ENCODE measurements at places on chromosomes 6 and 20.

DNA sequence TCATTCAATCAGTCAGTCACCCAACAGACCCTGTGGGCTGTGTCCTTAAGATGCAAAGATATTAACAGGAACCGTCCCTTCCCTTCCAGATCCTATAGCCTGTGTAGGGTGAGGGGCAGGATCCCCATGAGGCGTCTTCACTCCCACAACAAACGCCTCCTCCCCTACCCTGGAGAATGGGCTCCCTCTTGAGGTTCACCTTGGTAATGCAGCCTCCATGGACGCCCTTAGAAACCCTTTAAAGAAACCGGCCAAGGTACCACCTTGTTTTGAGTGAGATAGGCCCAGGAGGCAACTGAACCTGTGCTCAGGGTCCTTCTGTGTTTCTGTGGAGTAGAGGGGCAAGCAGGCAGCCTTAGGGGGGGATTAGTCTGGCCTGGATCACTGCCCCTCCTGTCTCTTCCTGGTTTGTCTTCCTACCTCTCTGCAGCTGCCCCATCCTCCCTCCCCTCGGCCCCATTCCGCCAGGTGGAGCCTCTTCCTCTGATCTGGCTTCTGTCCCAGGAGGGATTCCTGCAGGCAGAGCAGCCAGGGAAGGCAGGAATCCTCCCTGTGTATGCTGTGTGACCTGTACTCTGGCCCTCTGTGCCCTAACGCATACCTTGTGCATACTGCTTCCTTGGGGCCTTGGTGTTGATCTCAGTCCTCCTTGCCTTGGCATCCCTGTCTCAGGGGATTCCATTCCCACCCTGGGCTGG lies 6.6 kb upstream of the GUCA1A start:
- DNase-seq: peak; percentile 80

DNA sequence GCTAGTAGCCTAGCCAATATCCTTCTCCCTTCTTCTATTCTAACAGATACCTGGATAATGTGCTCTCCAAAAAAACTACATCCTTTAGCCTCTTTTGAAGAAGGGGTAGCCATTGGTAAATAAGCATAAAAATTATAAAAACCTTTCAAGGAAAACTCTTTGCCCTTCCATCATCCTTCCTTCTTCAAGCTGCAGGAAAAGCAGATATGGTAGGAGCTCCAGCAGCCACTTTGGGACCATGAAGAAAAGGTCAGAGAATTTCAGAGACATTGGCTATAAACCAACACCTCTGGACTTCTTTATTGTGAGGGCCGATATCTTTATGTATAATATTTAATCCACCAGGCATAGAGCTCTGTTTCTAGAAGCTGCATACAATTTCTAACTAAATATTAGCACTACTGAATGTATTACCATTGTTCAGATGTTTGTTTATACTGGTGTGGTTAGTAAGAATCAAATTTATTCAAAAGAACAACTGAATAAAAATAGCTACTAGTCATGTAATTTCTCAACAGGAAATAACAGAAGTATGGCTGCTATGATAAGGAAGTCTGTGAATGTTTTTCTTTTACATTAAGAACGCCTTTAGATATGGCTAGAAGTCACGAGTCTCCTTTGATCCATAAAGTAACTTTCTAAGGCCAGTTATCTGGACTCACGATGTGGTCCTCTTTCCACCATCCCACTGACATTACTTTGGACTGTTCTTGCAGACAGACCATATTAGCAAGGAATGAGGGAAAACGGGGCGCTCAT lies 32.2 kb downstream of the MYLK4 start:
- DNase-seq: no peak

GRCh38 chr6:85126485-85127167 lies 323.3 kb upstream of the NT5E start:
- DNase-seq: no peak

- no peak for DNase-seq
Observed at GRCh38 chr6:167726043-167726621, 100.6 kb upstream of the AFDN start.

- peak; percentile 84 for DNase-seq
Observed at GRCh38 chr6:31734821-31735406, 1.4 kb downstream of the CLIC1 start.

GRCh38 chr20:64216036-64216435 lies 39.5 kb upstream of the PCMTD2 start:
- no peak for DNase-seq

DNA sequence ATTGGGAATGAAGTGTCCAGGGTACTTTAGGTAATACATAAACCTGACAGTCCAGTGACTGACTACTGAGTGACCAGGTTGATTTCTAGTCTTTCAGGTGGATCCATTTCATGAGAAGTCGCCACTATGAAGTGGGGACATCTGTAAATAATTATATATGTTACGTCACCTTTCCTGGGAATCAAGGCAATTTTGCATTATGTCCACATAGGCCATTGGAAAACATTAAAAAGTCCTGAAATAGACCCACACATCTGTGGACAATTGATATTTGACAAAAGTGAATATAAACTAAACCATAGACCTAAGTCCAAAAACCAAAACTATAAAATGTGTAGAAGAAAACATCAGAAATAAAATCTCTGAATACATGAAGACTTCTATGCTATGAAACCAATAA lies 231.5 kb downstream of the C6orf118 start:
- no peak for DNase-seq

DNA sequence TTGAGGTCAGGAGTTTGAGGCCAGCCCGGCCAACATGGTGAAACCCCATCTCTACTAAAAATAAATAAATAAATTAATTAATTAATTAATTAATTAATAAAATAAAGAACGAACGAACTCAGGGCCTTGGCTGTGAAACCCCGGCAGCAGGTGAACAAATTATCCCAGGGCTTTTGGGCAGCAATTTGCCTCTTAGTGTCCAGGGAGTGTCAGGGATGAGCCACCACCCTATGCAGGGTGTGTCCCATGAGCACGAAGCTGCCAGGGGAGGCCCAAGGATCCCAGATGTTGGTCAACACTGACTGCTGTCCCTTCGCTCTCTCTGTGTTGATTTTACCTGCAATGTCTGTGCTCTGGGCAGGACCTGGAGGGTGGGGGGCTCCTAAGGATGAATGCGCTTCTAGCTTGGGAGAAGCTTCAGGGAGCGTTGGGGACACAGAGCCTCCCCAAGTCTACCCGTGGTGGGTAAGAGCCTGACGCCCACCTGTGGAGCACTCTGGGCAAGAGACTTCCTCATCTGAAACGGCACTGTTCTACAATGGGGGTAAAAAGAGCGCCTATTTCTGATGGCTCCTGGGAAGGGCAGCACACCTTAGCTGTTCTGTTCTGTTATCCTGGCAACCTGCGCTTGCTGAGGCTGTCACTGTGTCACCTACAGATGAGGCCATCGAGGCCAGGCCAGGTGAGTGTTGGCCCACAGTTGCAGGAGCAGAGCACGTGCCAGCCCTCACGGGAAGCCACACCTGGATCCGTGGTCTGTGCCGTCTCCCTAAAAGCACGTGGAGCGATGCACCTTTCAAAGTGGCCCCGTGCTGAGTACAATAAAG lies 125.5 kb upstream of the CDH4 start:
- no peak for DNase-seq
